ENCODE measurements at places on chromosomes 7 and 10.
A peak's percentile ranks its signal among the peaks of the same experiment; 100 is the strongest.

DNA sequence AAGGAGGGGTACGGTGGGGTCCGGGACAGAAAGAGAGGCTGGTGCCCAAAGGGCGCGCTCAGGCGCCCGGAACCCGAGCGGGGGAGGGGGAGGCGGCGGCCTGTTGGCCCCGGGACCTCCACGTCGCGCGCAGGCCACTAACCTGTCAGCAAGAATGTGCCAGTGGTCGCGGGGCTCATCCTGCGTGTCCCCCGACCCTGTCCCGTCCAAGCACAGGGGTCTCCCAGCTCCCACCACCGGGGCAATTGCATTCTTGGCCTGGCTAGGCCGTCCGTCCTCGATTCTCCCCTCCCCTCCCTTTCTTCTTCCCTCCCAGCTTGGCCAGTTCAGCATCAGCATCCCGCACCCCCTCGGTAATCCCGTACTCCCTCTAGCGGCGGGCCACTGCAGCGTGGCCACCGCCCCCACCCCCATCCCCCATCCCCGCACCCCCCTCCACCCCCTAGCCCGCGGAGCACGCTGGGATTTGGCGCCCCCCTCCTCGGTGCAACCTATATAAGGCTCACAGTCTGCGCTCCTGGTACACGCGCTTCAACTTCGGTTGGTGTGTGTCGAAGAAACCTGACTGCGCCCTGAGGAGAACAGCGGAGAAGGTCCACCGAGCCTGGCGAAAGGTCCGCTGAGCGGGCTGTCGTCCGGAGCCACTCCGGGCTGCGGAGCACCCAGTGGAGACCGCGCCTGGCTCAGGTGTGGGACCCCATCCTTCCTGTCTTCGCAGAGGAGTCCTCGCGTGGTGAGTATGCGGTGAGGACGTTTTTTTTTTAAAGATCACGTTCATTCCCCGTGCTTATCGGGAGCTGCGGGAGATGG is at the start of gene SGCE:
SGCE (minus strand) TSS at position 286 of the 810 bp plus-strand sequence; CDS start at position 251, 35 bp downstream.
- DNase-seq: no peak

GRCh38 chr7:51680594-51681399 is 364.2 kb upstream of the COBL start:
- DNase-seq: no peak

DNA sequence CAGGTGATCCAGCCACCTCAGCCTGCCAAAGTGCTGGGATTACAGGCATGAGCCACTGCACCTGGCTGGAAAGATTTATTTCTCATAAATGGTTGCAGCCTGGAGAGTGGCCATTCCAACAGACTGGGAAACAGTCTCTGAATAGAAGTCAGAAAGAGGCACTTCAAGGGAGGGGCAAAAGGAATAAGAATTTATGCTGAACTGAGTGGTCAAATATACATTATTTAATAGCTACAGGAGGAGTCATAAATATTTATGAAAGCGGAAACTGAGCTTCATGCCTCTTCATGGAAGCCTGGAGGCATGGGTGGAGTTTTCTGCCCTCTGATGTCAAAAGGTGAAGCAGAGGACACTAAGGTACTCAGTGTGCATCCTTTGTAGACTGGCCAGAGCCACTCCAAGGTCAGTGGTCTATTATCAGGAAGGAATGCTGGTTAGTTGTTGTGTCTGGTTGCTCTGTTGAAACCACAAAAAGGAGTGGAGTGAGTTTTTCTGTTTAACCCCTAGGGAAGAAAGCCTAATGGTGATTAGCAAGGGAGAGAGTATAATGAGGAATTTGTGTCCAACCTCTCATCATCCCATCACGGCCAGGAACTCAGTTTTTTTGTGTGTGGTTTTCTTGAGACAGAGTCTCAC is 9.3 kb upstream of the NRBF2 start:
- no peak for DNase-seq

DNA sequence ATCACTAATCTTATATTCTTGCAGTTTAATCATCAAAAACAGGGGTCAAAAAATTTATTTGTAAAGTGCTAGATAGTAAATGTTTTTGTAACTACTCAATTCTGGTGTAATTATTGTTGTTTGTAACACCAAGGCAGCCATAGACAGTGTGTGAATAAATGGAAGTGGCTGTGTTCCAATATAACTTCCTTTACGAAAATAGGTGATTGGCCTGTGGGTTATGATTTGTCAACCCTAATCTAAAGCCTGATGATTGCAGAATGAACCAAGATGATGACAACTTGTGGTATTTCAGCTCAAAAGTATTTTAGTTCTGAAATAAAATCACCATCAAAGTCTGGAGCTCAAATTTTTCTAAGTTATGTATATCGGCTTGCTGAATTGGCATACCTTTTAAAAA is 34.4 kb upstream of the ETV1 start:
- DNase-seq: no peak

GRCh38 chr7:129841465-129841864 is 111.3 kb downstream of the UBE2H start:
- no peak for DNase-seq

GRCh38 chr7:129468547-129468946 is 33.8 kb upstream of the SMKR1 start:
- DNase-seq: no peak

GRCh38 chr10:91519899-91520514 is 109.9 kb downstream of the HECTD2 start:
- no peak for DNase-seq

DNA sequence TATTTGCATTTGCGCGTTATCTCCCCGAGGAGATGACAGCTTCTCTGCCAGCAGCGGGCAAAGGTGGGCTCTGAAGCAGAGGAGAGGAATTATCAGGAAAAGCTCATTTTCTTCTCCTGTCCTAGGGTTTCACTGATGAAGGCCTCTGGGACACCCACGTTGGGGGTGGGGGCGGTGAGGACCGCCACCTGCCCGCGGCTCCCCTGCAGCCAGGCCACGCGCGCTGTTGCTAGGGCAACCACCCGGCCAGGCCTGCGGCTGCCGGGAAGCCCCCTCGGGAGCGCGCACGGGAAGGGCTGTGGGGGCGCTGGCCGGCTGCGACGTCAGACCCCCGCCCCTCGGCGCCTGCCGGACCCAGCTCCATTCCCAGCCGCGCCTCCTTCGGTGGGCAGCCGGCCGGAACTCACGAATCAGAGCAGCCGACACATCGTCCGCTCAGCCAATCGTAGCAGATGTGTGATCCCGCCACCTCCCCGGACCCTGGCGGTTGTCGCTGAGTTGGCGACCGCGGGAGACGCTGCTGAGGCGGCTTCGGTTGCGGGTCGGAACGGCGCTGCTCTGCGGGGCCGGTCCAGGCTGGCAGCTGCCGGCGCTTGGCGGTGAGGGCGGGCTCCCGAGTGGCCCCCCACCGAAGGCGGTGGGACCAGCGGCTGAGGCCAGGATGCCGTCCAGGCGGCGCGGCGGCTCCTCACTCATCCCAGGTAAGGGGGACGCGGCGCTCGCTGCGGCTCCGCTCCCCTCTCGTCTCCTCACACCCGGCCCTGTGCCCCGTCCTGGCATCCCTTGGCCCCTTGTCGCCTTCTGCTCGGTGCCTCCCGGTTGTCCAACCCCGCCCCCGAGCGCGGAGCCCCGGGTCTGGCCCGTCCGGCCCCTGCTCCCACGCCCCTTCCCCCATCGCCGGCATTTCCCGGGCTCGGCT is at the start of gene TPST1:
TPST1 (plus strand) TSS at position 513 of the 919 bp plus-strand sequence. CDS start 35,092 bp downstream, outside the sequence.
- DNase-seq: peak; percentile 48

DNA sequence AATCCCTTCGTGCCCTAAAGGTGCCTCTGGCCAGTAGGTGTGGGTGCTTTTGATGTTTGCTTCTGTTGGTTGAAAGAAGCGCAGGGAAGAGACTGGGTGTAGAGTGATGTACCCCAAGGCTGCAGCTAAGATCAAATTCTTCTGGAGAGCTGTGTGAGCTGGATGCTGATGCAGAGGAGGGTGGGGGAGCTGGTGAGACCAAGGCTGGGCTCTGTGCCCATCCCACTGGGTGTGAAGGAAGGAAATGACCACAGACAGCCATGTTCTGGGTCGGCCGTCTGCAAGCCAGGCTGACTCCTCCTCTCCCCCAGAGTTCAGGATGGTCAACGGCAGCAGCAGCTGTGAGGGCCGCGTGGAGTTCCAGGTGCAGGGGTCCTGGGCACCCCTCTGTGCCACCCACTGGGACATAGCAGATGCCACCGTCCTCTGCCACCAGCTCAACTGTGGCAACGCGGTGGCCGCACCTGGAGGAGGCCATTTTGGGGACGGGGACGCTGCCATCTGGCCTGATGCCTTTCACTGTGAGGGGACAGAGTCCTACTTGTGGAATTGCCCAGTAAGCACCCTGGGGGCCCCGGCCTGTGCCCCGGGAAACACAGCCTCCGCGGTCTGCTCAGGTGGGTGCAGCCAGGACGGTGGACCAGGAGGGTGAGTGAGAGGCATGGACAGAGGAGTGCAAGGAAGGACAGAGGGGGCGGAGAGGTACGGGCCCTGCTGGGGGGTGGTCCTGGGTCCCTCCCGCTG is 5.1 kb downstream of the SCART1 start:
- no peak for DNase-seq

DNA sequence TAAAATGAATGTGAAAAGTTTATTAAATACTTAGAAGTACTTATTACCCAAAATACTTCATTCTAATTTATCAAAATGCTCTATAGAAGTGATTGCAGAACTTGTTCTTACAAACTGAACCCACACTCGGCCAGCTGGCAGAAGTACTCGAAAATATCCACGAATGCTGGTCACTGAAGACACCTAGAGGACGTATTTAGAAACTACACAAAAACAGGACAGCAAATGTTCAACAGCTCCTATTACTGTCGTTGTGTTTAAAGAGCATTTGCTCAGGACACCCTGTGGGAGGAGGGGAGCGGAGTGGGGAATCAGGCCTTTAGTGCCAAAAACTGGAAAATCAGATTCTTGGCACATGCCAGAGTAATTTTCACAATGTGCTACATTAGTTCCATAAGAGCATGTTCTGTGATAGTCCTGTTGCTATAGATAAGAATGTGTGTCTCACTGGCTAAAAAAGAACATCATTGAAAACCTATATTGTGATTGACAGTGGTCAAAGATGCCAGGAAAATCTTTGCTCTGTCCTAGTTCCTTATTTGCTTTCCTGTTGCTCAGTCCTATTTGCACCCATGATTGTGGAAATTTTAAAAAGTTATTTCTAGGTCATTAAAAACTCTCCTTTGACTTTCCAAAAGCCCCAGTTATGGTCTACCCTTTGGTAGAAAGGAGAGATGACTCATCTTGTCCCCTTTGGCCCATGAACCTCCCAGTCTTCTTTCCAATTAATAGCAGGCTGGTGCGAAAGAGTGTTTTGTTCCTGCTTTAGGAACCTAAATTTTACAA is 49.0 kb upstream of the NRBF2 start:
- DNase-seq: no peak

- no peak for DNase-seq
Observed at GRCh38 chr10:126502441-126502840, 114.2 kb upstream of the ADAM12 start.

DNA sequence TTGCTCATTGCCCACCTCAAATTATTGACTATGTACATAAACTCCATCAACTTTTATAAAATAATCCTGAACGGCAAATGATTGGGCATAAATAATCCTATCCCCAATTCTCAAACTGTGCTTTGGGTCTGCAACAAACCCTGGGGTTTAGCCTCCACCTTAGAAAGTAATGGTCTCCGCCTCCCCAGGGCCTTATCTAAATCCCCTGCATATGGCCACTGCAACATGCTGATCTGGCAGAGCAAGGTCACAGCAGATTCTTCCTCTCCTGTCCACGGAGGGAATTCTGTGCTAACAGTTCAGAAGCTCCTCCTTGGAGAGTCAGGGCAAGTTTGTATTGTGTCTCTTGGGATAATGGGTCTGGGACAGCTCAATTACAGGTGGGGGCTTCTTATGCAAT is 18.4 kb downstream of the FXYD4 start:
- no peak for DNase-seq

DNA sequence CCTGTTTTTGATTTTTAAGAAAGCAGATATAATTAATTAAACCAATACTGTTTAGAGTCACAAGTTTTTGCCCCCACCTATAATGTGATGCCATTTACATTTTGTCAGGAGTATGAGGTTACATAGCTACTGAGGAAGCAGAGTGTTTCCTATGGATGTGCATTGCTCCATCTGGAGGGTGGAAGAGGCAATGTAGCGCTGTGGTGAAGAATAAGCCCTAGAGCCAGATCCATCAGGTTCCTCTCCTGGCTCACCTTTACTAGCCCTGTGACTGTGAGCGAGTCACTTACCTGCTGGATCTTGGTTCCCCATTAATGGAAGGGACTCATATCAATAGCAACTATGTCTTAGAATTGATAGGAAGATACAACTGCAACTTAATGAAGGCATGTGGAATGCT is 216.0 kb downstream of the GPAM start:
- DNase-seq: no peak

DNA sequence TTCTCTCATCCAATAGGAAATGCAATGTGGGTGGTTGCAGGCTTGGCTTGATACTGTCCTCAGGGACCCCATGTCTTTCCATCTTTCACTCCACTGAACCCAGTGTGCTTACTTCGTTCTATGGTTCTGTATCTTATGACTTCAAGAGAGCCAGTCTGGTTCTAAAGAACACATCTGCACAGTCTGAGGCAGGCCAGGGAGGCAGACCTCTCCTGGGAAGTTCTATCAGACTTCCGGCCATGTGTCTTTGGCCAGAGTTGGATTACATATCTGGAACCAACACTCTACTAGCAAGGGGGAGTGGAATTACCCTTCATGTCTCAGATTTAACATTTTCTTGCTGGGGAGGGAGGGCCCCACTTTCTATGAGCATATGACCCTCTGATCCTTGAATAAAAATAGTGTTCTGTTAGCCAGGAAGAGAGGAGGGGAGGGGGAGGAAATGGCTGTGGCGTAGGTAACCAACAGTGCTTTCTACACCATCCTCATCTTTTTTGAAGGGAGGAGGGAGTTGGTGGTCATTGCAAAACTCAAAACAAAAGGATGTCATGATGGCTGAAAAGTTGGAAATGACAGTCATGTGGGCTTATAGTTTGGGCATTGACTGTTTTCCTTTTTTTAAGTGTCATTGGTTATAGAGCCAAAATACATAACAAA is 370.2 kb downstream of the GATA3 start:
- DNase-seq: no peak

DNA sequence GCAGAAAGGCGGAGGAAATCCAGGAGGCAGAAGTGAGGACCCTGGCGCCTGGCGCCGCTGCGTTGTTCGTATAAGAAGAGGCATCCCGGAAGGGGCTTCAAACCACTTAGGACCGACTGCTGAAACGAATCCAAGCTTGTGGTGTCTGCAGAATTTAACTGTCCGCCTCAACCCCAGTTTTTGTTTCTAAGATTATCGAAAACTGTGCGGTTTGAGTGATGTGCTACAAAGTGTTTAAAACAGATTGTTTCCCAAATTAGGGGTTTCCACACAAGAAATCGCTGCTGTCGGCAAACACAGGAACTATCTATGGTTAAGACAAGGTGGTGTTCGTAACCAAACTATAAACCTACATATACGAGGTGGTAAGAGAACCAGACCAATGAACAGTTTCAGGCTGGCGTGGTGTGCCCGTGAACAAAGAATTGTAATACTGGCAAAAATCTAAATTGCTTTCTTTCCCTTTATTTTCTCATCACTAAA is 835 bp upstream of the DGKI start:
- DNase-seq: no peak

- no peak for DNase-seq
Observed at GRCh38 chr10:71250842-71251241, 38.5 kb downstream of the UNC5B start.

- no peak for DNase-seq
Observed at GRCh38 chr7:78020874-78021249, 222.3 kb downstream of the PHTF2 start.

GRCh38 chr7:82438521-82438920 is 5.1 kb downstream of the CACNA2D1 start:
- no peak for DNase-seq

- DNase-seq: no peak
Observed at GRCh38 chr7:115749924-115750323, 280.6 kb downstream of the TFEC start.
